ENCODE measurements at places on chromosomes 2 and 18.

DNA sequence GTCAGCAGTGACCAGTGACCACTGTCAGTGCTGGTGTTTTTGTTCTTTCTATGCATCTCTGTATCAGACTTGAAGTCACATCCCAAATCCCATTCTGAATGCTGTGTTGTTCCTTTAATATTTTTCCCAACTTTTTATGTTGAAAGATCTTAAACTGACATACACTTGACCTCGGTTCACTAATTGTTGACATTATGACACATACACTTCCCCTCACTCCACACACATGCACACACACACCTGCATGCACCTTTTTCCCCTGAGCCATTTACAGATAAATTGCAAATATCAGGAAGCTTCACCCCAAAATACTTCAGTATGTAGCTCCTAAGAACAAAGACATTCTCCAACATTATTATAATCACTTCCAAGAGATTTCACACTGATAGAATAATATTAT is 62.4 kb downstream of the CFAP221 start:
- no peak for DNase-seq

GRCh38 chr18:44812426-44812825 is 131.7 kb downstream of the SETBP1 start:
- no peak for DNase-seq

GRCh38 chr2:88258208-88258607 is 88.1 kb downstream of the THNSL2 start:
- DNase-seq = no peak

DNA sequence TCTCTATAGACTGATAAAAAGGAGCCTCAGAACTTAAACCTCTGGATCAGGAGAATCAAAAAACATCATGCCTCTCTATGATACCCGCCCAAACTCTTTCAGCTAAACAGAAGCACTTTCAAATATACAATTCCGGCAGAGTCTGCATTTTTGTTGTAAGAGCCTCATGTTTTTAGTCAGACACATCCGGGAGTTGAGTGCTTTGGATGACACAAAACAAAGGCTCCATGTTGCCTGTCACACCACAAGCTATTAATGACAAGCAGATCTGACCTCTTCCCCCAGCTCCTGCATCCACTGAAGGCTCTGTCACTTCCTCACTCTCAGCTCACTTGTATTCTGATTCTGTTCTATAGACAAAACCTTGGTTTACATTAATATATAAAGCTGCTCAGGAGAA is 33.2 kb downstream of the SLC38A11 start:
- DNase-seq = peak; percentile 60

DNA sequence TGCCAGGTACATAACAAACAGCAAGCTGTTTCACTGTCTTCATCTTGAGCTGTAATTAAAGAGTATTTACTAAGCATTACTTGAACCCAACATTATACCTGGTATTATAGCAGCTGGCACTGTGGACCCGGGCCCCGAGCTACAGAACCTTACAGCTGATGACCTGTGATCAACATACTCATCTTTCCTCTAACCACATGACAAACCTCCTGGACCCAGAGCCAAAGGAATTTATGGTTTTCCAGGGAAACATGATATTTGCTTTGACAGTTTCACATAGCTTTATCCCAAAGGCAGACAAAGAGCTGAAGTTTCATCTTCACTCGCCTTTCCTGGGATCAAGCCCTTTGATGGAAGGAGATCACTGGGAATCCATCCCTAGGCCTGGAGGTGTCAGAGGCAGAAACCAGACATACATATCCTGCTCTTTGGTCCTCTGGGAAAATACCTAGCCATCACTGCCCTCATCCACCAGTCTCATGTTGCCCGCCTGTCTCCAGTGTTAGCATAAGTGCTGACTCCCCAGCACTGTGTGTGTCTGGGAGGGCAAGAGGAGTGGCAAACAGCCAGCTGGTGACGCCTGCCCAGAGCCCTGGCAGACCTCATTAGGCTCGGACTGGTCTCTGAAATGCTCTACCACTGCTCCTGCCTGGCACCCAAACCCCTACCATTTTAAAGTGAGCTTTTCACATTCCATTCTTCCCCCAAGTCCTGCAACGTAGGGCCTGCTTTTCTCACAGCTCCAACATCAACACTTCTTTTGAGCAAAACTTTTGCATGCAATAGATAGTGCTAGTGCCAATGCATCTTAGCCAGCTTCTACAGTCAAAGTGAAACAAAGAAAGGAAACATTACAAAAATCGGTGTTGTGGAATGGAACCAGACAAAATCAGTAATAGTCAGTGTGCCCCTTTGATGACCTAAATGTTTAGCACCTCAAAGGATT is 138.8 kb upstream of the CTAGE1 start:
- no peak for DNase-seq

DNA sequence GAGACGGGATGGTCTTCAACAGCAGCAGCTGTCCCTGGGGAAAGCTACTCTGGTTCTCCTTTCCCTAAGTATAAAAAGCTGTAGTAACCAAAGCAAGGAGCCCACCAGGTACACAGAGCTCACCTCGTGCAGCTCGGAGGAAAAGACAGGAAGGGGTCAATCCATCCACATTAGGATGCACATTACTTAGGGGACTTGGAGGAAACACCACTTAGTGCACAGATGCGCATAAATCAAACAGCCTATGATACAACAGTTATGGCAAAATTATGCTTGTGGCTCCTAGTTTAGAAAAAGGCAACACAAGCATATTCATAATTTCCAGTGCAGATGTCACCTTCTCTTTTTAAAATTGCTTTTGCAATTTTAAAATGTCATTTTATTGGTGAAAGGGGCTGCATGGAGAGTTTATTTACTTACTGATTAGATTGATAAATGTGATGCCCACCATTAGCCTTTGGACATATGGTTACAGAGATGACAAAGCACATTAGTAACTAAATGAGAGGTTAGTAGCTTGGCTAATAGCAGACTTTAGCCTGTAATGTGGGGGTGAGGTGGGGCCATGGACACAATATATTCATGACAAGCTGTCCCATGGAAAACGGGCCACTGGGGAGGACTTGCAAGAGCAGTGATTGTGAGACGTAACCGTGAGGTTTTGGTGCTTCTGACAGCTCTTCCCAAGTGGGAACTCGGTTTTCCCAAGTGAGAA is 199.8 kb downstream of the MYT1L start:
- DNase-seq = no peak

GRCh38 chr18:47944972-47945852 is 14.8 kb upstream of the SMAD2 start:
- DNase-seq = no peak

- DNase-seq = no peak
These were observed 14.2 kb downstream of the PIKFYVE start for GRCh38 chr2:208280234-208280633.

DNA sequence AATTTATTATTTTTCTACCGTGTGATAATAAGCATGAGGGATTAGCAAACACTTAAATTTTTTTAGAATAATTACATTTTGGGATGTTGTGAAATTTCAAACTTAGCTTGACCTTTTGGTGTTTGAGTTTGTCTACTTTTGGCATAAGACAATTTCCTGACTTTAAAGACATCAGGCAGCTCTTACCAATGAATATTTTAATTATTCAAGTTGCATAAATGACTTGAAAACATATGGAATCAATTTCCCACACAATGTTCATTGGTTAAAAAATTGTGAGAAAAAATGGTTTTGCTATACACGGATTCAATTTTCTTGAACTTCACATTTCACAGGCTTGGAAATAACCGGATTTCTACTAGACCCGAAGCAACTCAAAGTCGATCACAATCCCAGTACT is 243.4 kb downstream of the IKZF2 start:
- no peak for DNase-seq

- DNase-seq = no peak
These were observed 34.3 kb upstream of the C18orf32 start for GRCh38 chr18:49521216-49521835.

DNA sequence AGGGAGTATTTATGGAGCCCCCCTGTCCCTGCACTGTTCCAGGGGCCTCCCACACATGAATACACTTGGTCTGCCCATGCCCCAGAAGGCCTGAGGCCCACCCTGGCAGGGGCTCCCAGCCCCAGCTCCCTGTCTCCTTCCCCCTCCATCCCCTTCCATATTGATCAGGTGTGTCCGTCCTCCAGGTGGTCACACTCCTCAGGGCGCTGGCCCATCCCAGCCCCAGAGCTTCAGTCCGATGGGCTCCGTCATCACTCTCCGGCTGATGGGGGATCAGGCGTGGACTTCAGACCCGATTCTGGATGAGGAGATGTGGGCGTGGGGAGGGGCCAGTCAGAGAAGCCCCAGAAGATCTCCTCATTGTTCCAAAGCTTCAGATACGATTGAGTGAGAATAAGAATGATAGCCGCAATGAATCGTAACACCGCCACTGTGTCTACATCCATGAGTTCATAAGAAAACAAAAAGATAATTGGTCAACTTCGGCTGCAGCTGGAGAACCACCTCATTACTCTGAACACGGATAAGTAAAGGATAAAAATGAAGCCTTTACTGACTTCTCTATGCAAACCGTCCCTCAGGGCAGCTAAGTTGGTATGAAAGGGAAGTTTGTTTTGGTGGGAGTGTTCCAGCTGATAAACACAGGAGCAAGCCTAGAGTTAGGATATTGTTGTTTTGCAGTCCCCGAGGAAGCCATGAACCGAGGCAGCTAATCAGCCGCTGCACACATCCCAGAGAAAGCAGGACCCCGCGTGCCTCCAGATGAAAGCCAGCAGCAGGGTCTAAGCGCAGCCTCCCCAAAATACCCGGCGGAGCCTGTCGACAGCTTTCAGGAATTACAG is 279.5 kb downstream of the NDUFA10 start:
- no peak for DNase-seq

GRCh38 chr2:101847661-101848339 is 144.0 kb upstream of the IL1R2 start:
- DNase-seq = no peak

DNA sequence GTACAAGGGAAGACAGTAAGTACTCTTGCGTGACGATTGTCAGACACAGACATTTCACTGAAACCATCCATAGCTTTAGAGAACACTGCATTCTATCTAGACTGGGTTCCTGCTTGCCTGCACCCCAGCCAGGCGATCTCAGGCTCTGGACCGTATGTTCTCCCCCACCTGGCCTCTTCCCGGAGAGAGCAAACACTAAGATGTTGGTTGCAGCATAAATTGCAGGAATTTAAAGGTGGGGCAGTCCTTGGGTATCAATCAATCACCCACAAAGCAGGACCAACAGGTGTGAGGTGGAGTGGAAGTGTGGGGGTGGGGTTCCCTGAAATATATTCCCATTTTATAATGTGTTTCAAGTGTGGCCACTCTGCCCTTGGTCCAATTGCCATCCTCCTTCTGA is 103.6 kb upstream of the TGFA start:
- DNase-seq = no peak

- DNase-seq = no peak
These were observed 3.9 kb downstream of the KCNG2 start for GRCh38 chr18:79801641-79802040.

DNA sequence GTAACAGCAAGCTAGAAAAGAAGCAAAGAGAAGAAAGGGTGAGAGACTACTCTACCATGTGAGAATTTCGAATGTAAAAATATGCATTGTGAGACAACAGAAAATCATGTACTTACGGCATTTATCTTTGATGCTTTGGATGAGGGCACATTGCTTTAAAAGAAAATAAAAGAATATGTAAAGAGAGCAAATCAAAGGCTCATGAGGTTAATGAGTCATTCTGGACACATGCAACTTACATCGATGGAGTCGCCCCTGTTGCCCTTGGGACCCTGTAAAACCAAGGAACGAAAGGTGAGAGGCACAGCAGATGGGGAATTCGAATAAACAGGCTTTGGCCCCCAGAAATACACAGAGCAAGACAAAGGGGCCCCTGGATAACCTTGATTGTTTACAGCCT is 69.0 kb downstream of the COL6A3 start:
- no peak for DNase-seq

DNA sequence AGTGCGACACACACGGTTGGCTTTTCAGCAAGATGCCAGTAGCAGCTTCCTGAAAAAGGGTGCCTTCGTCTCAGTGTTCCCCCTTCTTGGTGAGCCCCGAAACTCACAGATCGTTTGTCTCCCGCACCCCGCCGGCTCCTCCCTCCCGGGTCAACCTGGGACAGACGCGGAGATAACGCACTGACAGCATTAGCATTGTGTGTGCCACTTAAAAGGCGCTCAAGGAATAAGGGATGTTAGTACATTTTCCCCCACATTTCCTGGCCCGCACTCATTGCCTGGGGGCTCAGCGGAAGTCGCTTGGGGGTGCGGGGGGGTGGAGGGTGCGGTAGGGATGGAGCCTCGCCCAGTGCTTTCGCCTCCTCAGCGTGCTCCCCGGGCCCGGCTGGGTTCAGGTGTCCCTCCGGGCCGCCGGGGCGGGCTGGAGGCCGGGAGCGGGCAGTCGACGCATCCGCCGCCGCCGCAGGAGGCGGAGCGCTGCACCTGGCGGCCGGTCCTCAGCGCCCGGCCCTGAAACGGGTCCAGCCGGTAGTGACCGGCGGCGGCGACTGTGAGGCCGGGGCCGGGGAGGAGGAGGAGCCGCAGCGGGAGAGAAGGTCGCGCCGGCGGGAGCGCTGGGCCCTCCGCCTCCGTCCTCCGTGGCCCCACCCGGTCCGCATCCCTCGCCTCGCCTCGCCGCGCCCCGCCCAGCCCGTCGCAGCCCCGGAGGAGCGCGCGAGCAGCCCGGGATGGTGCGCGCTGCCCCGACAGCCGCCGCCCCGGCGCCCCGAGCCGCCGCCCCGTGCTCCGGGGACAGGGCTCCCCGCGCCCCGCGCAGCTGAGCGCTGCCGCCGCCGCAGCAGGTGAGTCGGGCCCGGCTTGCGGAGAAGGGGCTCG is at the start of gene MFSD6:
TSS of gene MFSD6 (plus strand) at position 694 of the 876 bp plus-strand sequence. CDS start 27,675 bp downstream, outside the sequence.
- DNase-seq = peak; percentile 62

DNA sequence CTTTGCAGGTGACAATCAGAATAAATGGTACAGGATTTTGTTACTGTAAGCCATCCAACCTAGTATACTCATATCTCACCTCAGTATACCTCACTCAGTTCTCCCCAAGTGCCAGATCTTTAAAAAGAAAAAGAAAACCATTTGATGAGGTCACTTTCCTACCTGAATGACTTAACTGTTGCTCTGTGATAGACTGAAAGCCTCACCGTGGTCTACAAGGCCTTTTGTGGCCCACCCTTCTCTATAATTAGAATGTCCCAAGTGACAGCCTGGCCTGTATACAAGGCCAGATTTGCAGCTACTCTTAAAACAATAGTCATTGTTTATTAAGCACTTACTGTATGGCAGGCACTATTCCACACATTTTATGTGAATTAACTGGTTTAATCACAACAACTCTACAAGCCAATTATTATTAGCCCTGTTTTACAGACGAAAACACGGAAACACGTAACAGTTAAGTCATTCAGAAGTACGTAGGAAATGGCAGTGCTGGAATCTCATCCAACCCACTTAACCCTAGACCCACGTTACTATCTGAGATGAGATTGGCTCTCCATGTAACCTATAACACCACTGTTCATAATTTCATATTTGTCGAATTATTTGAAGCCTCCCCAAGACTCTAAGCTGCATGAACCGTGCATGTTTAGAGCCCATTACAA is 28.3 kb downstream of the PKP4 start:
- DNase-seq = no peak

Data from islet precursor cell (in vitro differentiated cells).